ENCODE measurements at places on chromosomes 12 and 14.

GRCh38 chr12:78797196-78797931, 67.2 kb upstream of the SYT1 start:
- DNase-seq: no peak

GRCh38 chr12:26700430-26700829, 132.6 kb downstream of the ITPR2 start:
- DNase-seq: no peak

DNA sequence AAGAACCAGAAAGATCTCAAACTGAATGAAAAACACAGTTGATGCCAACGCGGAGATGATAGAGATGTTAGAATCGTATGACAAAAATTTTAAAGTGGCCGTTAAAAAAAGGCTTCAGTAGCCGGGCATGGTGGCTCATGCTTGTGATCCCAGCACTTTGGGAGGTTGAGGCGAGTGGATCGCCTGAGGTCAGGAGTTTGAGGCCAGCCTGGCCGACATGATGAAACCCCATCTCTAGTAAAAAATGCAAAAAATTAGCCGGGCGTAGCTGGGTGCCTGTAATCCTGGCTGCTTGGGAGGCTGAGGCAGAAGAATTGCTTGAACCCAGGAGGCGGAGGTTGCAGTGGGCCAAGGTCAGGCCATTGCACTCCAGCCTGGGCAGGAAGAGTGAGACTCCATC, 5.4 kb upstream of the ACVRL1 start:
- no peak for DNase-seq

DNA sequence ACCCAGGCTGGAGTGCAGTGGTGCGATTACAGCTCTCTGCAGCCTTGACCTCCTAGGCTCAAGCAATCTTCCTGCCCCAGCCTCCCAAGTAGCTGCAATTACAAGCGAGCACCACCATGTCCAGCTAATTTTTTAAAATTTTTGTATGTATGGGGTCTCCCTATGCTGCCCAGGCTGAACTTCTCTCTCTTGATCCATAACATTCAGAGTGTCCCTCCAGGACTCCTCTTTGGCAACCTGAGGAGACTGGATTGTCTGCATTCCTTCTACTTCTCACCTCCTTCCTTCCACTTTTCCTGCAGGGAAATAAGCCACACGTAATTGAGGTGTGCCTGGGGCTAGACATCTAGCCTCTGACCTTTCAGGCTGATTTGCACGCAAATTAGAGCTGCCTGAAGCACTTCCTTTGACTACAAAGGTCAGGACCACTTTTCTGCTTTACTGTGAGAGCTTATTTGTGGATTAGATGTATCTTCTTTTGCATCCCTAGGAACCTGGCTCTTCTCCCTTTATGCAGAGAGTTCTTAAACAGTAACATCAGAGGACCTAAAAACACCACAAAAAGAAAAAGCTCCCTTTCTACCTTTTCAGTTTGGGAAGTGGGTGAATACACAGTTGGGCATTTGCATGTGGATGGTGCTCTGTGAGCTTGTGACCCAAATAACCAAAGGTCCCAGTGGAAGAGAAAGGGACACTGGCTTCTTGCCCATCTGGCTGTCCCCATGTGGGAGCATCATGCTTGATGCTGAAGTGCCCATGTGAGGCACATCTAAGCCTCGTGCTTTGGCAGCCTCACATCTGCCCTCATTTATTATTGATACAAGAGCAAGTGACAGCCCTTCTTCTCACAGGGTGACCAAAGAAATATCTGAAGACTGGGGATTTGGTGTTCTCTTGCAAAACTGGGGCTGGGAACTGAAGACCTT, 33.5 kb downstream of the PYGL start:
- no peak for DNase-seq

DNA sequence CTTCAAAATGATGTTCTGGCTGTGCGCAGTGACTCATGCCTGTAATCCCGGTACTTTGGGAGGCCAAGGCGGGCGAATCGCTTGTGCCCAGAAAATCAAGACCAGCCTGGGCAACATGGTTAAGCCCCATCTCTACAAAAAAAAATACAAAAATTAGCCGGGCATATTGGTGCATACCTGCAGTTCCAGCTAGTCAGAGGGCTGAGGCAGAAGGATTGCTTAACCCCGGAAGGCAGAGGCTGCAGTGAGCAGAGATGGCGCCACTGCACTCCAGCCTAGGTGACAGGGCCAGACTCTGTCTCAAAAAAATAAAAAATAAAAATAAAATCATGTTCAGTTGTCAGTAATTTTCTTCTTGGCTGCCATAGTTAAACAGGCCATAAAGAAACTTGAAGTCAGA, 245.9 kb upstream of the USP15 start:
- DNase-seq: no peak

GRCh38 chr12:58841058-58841798, 79.1 kb downstream of the LRIG3 start:
- no peak for DNase-seq

GRCh38 chr12:64105026-64105425, 117.1 kb downstream of the KICS2 start:
- DNase-seq: no peak

DNA sequence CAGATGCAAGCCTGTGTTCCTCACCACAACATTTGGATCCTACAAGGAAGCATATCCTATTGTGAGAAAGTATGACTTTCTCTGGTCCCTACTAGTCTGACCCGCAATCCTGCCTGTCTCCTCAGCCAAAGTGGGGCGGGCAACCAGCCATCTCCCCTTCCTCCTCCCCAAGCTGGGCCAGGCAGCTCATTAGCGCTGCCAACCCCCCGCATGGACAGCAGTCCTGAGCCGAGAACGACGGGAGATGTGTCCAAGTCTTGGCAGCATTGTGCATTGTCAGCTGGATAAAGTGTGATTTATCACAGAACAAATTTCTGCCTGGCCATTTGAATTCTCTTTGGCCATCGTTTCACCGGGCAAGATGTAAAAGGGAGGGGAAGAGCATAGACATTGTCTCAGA, 139.4 kb downstream of the SLC15A4 start:
- no peak for DNase-seq

DNA sequence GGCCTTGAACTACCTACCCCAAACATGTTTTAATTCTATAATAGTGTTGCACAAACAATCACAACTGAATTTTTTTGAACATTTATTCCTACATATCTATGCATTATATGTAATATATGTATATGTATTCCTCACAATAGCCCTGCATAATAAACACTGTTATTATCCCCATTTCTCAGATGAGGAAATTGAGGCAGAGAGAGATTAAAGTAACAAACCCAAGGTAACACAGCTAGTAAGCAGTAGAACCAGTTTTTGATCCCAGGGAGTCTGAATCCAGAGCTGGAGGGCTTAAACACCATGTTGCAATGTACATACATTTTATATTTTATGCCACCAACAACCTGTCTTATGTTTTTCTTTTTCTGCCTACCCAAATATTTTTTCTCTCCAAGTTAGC, 26.5 kb upstream of the BMP4 start:
- DNase-seq: no peak

DNA sequence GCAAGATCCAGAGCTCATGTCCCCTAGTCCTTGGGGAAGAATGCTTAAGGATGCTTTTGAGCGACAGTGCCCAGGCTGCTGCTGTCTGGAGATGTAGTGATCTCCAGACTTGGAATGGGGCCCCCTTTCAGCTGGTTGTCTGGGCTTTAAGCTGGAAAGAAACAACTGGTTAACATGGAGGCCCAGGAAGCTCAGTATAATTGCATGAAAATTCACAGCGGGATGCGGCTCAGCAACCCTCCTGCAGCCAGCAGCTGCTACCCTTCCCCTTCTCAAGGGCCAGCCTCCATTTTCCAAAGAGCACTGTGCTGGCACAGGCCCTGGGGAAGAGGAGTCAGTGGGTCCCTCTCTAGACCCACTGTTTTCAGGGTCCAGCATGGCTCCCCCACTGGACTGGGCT, 26.3 kb downstream of the RAB35 start:
- no peak for DNase-seq

DNA sequence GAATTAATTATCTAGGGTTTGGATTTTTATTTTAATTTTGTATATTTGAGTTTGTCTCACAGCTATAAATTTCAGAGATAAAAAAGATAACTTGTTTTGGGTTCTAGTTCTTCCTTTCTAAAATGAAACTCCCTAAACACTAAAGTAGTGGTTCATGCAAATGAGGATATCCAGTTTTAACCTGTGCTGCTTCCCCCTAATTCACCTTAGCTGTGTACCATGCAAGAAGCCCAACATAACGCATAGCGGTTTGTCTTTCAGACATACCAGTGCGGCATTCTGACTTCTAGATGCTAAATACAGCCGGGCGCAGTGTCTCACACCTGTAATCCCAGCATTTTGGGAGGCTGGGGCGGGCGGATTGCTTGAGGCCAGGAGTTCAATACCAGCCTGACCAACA, 288.6 kb upstream of the NPAS3 start:
- no peak for DNase-seq

DNA sequence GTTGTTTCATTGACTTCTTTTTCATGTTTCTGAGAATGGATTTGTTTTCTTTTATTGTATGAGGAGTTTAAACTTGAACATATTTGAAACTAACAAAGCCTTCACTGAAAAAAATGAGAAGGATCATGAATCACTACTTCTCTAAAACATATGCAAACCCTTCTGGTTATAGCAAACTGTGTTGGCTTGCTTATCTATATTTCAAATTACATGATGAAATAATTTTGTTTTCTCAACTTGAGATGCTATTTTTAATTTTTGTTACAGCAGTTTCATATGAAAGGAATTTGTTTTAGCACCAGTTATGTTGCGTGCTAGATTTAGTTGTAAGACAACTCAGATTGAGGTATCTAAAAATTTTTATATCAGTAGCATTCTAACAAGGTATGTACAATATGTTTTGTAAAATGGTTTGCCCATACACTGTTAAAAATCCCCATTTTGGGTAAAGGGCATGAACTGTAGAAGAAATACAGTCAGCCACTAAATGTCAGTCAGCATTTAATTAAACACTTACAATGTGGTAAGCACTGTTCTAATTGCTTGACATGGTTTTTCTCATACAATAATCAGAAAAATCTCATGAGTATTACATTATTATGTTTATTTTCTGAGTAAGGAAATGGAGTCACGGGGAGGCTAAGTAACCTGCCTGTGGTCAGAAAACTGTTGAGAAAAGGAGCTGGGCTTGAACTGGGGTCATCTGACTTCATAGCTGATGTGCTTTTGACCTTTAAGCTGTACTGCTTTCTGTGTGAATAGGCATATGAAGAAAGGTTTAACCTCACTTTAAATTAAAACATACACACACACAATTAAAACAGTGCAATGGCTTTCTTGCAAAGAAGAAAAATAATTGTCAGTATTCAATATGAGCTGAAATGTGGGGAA, 105.7 kb downstream of the PLEKHA5 start:
- DNase-seq: no peak

- no peak for DNase-seq
Observed at GRCh38 chr12:15581006-15581405, 208.2 kb downstream of the EPS8 start.

- DNase-seq: no peak
Observed at GRCh38 chr12:19095756-19096480, 33.6 kb upstream of the PLEKHA5 start.
